LHCN-M2 (cell line): ENCODE measurements at places on chromosomes 7 and 10. TPM values are rescaled to one million over a fixed set of nuclear protein-coding genes. Genes with fewer than 3 reads are reported as not detected.

The OR2A12 gene
- not detected in 2 replicates for total RNA-seq

The FZD1 gene
- total RNA-seq, result 48.3 and 58.5 TPM in 2 replicates

The PLEKHS1 gene
- not detected in 2 replicates for total RNA-seq

The GPR37 gene
- total RNA-seq, result not detected in 2 replicates

The GNAT3 gene
- not detected in 2 replicates for total RNA-seq

The LRRN3 gene
- total RNA-seq, result 0.64 and 0.69 TPM in 2 replicates

GRCh38 chr10:6507311-6507710 lies 72.8 kb downstream of the PRKCQ start:
- DNase-seq, result no peak

GRCh38 chr10:123884907-123885381 lies 6.7 kb downstream of the CPXM2 start:
- no peak for DNase-seq

GRCh38 chr7:50533866-50534265 lies 31.3 kb downstream of the DDC start:
- peak; percentile 5 for DNase-seq

DNA sequence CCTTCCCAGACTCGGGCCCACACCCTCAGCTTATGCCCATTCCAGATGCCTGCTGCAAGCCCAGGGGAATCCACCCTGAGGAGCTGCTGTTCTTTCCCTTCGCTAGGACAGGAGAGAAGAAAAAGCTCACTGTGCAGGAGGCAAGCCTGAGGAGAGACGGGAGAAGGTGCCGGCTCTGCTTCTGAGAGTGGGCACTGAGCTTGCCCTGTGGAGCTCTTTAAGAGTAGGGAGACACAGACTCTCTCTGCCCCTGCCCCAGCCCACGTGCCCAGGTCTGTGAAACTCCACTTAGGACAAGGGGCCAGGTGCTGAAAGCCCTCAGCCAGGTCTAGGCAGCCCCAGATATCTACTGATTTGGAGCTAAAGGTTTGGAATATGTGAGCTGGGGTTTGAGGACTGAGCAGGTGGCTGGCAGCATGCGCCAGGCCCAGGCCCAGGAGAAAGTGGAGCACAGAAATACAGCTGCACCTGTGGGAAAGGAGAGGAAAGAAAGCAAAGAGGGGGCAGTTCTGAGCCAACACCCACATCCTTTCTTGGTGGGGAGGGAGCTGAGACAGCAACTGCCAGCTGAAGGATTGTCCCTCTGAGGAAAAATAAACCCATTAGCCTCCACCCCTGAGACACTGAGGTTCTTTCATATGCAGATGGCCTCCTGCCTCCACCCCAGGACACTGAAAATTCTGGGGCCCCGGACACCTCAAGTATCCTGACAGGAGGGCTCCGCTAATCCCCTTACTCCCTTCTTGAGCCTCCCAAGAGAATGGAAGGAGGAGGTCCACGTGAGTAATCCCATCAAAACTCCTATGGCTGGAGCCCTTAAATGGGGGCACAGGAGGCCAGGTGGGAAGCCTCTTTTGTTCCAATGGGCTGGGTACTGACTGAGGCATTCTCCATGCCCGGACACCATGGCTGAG lies 7.3 kb downstream of the POLL start:
- DNase-seq, result no peak

DNA sequence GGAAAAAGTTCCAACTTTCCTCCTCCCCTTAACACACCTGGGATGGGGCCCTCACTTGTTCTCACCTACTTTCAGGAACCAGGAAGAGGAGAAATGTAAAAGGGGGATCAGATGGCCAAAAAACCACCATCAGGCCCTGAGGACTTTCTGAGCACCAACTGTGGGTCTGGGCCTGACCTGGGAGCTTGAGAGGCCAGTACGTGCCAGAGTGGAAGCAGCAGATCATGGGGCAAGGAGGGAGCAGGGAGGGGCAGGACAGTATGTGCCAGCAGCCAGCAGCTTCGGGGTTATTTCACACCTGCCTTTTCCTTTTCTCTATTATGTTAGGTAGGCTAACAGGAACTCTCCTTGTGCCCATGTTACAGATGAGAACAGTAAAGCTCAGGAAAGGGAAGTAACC lies 118.8 kb upstream of the UNC5B start:
- DNase-seq, result no peak

DNA sequence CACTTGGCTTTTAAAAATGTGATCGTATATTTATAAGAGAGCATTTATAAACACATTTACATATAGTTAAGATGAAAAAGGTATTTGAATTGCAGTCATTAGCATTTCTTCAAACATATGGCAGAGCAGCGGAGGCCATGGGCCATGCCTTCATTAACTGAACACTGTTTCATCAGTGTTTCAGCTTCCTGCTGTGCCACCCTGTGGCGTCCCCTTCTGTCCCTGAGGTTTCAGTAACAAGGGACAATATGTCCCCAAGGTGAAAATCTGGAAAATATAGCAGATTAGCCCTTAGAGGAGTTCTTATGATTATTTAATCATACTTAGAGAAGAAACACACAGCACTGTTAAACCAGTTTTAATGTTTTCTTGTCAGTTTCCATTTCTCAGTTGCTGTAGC lies 577.8 kb downstream of the ETV1 start:
- DNase-seq, result no peak

- no peak for DNase-seq
Measured at GRCh38 chr10:6145166-6145987, 56.5 kb downstream of the RBM17 start.

GRCh38 chr7:92762851-92763250 lies 73.5 kb downstream of the CDK6 start:
- no peak for DNase-seq

GRCh38 chr10:123479640-123480039 lies 186.5 kb upstream of the GPR26 start:
- no peak for DNase-seq

- DNase-seq, result no peak
Measured at GRCh38 chr10:16945593-16945992, 128.4 kb upstream of the RSU1 start.
